Immature natural killer cell (primary cell): ENCODE measurements at places on chromosomes 16 and 17. TPM values are rescaled to one million over a fixed set of nuclear protein-coding genes. Genes with fewer than 3 reads are reported as not detected.

DNA sequence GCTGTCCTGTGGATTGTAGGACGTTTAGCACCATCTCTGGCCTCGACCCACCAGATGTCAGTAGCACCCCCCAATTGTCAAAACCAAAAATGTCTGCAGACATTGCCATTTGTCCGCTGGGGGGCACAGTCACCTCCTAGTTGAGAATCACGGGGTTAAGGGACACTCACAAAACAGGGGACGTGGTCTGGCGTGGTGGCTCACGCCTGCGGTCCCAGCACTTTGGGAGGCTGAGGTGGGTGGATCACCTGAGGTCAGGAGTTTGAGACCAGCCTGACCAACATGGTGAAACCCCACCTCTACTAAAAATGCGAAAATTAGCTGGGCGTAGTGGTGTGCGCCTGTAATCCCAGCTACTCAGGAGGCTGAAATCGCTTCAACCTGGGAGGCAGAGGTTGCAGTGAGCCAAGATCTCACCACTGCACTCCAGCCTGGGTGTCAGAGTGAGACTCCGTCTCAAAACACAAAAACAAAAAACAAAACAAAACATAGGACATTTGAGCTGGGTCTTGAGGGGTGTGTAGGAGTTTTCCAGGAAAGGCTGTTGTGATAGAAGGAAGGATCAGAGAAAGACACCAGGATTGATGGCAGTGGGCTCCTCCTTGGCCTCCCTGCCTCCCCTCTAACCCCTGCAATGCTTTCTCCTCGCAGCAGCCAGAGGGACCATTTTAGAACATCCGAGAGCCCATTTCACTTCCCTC lies 171.8 kb upstream of the GSE1 start:
- DNase-seq = no peak

DNA sequence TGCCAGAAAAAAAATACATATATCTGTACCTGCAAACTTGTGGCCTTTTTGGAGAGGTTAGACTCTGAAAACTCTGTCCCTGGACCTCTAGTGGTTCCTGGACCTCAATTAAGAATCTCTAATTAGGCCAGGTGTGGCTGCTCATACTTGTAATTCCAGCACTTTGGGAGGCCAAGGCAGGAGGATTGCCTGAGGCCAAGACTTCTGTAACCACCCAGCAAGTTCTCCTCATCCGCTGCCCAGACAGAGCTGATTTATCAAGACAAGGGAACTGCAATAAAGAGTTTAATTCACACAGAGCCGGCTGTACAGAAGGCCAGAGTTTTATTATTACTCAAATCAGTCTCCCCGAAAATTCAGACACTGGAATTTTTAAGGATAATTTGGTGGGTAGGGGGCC lies 4.2 kb downstream of the ASPA start:
- DNase-seq = no peak

DNA sequence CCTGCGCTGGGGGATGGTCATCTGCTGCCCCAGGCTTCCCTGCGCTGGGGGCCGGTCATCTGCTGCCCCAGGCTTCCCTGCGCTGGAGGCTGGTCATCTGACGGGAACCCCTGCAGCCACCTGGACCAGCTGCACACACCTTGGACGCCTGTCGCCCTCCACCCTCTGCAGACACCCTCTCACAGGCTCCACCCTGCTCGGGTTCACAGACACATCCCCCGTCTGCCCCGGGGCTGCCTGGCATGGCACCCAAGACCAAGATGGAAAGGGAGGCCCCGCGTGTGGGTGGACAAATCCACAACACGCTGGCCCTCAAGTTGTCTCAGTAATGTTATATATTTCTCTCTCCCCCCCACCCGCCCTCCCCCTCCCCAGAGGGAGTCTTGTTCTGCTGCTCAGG lies 89.6 kb downstream of the ANKRD11 start:
- DNase-seq = no peak

DNA sequence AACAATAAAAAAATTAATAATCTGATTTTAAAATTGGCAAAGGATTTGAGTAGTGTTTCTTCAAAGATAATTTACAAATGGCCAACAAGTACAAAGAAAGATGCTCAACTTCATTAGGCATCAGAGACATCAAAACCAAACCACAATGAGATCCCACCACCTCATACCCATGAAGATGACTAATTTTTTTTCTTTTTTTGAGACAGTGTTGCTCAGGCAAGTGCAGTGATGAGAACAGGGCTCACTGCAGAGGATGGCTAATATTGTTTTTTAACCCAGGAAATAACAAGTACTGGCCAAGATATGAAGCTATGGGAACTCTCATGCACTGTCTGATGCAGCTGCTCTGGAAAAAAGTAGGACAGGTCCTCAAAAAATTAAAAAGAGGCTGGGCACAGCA lies 14.9 kb downstream of the WDR45B start:
- DNase-seq = no peak

The MYH3 gene
- not detected for polyA plus RNA-seq

The C1QTNF8 gene
- polyA plus RNA-seq = not detected
